ENCODE measurements at places on chromosomes 1 and 21.

GRCh38 chr1:104884939-104885338 is 1135.2 kb downstream of the AMY1C start:
- DNase-seq = no peak

- no peak for DNase-seq
These were observed 561.1 kb upstream of the ZRANB2 start for GRCh38 chr1:71641903-71642302.

- no peak for DNase-seq
These were observed 12.4 kb downstream of the RUNX1 start for GRCh38 chr21:35036465-35037383.

- no peak for DNase-seq
These were observed 30.1 kb upstream of the SRP9 start for GRCh38 chr1:225747566-225747965.

- no peak for DNase-seq
These were observed 1.9 kb downstream of the ANKRD34A start for GRCh38 chr1:145962157-145963102.

DNA sequence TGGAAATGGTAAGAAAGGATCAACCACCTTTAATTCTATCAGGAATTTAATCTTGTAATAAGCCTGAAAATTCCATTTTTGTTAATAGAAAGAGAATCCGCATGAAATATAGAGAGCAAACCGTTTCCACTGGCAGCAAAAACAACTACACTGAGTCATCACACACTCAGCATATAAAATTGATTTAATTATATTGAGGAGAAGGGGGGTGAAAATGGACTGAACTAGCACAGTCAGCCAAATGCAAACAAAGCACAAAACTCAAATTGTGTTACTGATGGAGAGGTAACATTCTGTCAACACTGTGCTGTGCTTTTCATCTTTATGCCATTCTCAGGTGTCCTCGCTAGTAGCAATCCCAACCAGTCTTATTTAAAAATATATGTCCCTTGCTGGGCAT is 1583.9 kb downstream of the MRPL39 start:
- DNase-seq = no peak

GRCh38 chr1:19199329-19199968 is 10.6 kb downstream of the UBR4 start:
- DNase-seq = no peak

DNA sequence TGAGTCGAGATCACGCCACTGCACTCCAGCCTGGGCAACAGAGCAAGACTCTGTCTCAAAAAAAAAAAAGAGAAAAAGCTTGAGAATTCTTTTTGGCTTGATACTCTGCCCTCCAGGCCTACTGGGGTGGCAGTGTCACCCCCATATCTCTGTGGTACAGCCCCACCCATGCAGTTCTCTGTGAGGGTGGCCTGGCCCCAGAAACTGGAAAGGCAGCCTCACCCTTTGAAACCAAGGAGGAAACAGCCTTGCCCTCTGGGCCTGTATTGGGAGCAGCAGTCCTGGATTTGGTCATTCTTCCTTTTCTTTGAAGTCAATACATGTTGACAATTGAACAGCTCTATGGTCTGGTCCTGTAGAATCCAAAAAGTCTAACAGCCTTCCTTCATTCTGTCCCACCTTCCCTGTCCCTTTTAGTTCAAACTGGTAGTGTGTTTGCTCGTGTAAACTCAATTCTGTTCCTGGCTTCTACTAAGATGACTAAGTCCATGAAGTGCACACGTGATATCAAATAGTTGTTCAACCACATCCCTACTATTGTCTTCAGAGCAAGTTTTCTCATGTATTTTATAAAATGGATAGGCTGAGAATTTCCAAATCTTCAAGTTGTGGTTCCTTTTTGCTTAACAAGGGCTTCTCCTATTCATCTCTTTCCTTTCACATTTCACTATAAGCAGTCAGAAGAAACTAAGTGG is 13.2 kb downstream of the ST7L start:
- no peak for DNase-seq

DNA sequence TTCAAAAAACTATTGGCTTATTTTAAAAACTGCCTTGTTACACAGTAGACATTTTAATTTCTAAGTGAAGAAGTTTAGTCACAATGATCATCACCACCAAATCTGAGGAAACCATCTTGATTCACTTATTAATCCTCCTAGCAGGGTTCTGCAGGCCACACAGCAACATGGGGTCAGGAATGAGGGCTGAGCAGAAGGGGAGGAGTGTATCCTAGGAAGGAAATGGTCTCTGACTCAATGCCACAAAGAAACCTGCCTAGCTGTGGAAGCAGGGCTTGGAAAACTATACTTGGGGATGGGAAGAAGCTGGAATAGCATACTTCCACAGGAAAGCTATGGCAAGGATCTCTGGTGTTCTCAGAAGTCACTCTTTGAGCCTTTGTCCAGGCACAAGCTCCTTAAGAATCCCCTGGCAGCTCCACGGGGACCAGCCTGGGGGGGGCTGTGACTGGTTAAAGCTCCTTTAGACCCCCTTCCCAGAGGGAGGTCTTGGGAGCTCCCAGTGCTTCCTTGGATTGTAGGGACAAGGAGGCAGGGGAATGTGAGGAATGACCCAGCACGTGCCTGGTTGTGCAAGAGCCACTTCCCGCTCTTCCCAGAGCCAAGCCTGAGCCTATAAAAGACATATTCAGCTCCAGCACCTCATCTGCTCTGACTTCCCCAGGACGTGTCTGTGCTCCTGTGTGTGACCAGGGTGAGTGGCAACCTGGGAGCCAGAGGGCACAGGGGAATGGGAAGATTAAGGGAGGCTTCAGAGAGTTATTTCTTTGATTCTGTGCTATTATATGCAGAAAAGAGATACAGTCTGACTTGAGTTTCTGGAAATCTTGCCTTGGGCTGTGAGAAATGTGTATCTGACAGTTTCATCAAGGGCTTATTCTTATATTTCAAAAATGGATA is at the start of gene LCE2A:
Gene LCE2A (plus strand): TSS at position 645 of the 900 bp plus-strand sequence. CDS start 557 bp downstream, outside the sequence.
- no peak for DNase-seq

DNA sequence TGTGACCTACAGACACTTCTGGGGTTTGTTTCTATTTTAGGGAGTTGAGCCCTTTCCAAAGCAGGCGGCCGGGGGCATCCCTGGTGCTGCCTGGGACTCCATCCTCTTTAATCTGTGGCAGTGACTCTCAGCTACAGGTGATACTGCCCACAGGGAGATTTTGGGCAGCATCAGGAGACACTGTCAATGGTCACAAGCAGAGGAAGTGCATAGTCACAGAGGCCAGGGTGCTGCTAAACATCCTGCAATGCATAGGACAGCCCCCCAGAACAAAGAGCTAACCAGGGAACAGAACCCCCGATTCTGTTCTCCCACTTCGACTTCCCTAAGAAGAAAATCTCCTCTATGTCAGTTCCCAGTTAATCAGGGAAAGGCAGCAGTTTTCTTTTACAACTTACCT is 66.2 kb downstream of the TEX35 start:
- no peak for DNase-seq

DNA sequence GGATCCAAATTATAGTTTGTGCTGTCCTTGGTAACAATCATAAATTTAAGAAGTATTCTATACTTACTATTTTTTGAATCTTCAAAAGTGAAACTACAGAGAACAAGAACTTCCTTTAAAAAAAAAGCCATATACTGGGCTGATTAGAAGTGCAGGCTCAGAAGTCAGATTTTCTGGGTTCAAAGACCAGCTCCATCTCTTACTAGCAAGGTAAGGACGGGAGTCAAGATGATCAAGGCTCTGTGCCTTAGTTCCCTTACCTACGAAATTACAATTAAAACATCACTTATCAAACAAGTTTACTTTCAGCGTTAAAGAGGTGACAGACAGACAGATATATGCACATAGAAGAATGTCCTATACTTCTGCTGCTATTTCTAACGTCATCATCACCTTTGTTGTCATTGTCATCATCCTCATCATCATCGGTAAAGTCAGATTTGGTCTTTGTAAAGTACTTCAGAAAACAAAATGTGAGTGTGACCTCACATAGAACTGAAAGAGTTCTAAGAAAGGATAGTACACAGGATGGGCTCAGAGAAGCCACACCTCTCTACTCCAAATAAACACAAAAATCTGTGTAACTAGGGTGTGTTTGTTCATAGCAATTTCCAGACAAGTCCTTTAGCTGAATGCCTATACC is 178.7 kb downstream of the VAV3 start:
- no peak for DNase-seq

- DNase-seq = no peak
These were observed 63.2 kb downstream of the IER5 start for GRCh38 chr1:181151378-181152326.

DNA sequence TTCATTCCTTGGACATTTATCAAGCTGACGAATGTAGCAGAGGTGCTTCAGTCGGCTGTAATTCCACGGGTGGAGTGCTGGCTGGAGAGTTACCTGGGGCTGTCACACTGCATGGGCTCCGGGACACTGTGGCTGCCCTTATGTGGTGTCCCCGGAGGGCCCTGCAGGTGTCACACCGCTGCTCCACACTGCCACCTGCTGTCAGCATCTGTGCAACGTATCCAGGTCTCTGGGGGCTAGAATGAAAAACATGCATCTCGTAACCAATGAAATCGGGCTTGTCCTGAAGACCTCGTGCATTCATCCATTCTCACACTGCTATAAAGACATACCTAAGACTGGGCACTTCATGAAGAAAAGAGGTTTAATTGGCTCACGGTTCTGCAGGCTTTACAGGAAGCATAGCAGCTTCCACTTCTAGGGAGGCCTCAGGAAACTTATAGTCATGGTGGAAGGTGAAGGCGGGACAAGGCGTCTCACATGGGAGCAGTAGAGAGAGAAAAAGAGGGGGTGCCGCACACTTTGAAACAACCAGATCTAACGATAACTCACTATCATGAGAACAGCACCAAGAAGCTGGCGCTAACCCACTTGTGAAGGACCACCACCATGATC is 46.7 kb upstream of the PCBP3 start:
- peak; percentile 87 for DNase-seq

DNA sequence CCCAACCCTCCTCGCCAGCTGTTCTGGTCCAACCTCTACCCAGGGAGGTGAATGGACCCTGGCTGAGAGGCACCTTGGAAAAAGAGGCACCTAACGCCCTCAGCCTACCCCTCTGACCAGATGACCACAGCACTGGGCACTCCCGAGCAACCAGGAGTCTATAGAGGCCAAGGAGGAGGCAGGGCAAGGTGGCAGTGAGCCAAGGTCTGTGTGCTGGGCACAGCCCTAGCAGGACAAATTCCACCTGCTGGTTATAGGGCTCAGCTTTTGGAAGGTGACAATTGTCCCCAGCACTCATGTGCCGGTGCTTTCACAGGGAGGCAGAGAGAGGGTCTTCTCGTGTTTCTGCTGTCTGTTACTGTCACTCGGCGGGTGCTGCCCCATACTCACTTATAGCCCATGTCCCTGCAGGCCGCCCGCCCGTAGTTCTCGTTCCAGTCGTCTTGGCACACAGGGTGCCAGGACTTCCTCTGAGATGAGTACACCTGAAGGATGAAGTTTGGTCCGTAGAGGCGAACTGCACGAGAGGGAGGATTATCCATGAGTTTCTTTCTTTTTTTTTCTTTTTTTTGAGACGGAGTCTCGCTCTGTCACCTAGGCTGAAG is 27.8 kb downstream of the TMPRSS2 start:
- DNase-seq = no peak

DNA sequence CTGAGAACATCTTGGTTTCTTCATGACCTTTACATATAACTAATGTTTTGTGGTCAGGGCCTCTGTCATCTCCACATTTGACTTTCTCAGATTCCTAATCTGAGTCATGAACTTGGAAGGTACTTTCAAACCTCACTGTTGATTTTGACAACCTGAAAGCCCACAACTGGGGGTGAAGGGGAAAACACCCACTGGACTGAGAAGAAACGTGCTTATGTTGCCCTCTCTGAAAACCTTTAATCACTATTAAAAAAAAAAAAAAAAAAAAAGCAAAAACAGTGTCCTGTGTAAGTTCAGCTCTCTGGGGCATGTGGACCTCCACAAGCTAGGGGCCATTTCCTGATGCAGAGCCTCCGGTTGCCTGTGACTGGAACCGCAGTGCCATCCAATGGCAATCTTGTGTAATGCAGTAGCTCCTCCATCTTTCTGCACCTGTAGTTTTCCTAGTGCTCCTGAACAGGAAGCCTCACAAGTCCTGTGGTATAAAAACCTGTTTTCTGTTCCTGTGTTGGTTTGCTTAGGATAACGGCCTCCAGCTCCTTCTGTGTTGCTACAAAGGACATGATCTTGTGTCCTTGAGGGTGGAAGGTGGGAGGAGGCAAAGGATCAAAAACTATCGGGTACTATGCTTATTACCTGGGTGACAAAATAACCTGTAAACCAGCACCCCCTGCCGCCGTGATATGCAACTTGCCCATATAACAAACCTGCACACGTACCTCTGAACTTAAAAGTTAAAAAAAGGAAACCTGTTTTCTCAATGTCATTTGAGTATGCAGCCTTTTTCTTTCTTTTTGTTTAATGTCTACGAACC is 124.5 kb downstream of the ZNF648 start:
- peak; percentile 73 for DNase-seq

DNA sequence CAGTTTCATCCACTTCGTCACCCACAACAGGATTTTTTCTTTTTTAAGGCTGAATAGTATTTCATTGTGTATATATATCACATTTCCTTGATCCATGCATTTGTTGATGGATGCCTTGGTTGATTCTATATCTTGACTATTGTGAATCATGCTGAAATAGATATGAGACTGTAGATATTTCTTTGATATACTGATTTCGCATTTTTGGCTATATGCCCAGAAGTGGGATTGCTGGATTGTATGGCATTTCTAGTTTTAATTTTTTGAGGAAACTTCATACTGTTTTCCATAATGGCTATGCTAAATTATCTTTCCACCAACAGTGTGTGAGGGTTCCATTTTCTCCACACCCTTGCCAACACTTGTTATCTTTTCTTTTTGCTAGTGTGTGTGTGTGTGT is 5.0 kb downstream of the GUCA2B start:
- DNase-seq = no peak

DNA sequence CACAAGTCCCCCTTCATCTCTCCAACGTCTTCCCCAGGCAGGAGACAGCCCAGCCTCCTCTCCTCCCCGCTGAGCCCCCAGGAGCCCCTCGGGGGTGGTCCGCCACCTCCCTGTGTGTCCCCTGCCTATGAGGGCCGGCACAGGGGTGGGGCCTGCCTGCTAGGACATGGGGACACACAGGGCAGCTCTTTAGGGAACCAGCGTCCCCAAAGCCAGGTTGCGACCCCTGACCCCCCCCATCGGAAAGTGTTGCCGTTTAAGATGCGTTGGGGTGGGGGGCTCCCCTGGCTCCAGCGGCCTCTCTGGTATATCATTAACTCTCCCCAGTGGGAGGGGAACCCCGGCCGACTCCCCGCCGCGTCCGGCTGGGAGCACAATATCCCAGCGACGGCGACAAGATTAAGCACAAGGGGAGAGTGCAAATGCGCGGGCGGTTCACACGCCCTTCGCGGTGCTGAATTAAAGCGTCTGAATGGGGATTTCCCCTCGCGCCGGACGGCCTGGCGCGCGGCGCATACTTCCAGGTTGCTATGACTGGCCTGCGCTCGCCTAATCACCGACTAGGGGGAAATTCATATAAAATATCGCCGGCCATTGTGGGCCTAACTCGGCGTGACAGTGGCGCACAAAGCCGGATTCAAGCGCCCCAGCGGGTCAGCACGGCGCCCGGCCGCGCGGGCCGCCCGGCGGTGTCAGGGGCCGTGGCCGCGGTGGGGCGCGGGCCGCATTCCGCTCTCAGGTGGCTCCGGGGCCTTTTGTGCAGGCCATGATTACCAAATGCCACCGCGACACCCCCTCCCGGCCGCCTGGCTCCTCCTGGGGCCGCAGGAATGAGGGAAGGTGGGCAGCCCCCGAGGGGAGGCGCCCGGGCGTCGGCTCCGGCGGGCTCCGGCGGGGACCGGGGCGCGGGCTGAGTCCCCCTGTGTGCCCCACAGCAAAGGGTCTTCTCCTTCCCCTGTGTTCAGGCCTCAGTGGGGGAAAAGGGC is 30.9 kb downstream of the WNT3A start:
- DNase-seq = peak; percentile 88

Data from GM13977 (cell line).